ENCODE measurements at places on chromosomes 4 and X.

- no peak for DNase-seq
Observed at GRCh38 chr4:149987330-149988086, 90.7 kb upstream of the DCLK2 start.

DNA sequence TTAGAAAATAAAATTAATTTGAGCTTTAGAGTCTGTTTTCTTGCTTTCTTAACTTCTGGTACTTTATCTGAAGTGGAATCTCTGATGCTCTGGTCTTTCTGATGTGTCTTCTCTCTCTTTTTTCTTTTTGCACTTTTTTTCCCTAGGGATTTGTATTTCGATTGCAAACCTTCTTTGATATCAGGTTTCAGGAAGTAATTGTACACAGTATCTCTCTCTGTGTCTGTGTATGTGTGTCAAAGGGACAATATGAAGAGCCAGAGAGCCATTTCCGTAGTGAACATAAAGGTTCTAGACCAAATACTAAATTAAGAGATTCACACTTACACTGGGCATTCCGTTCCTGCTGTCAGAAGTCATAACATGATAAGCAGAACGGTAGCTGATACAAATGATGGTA is 325.0 kb downstream of the PCDH7 start:
- DNase-seq: no peak

GRCh38 chr4:150355858-150356455 is 226.0 kb upstream of the MAB21L2 start:
- no peak for DNase-seq

DNA sequence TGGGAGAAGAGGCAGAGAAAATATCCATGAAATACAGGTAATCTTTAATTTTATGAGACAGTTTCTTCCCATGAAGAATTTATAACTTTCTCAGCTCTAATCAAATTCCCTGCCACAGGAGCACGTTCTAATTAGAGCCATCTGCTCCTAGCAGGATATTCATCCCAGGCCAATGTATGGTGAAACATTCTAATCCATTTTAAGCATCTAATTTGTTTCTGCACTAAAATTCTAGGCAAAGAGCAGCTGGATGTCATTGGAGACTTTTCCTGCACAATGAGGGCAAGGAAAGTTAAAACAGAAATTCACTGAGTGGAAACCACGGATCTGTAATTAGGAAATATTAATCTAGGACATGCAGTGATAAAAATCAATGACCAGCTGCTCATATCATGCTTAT is 107.7 kb upstream of the ZFP42 start:
- no peak for DNase-seq

DNA sequence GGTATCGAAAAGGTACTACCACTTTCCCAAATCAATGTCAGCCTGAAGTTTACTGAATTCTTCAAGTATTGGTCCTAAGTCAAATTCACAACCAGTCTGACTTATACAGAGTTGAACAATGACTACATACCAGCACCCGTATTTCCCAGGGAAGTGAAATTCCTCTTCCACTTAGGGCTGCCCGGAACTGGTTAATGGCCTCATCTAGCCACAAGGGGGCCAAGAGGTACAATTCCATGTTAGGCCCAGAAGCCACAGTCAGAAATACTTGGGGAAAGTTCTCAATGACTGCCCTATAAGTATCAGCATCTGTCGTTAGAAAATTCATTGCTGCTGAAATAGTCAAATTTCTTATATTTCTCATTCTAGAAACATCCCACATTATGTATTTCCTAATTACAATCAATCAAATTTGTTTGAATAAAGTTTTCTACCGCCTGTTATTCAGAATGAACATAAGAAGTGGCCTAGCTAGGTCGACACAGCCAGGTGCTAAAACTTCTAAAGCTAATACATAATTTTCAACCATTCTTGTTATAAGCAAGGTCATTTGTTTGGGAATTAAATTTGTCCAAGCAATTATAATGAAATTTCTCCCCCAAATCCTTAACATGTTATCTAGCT is 5.6 kb upstream of the PCDH7 start:
- no peak for DNase-seq

Data from CD4-positive, alpha-beta T cell treated with Interleukin-15 for 4 hours (primary cell).